NCI-H748 treated with DMSO at 0.1 percent for 48 hours (cell line): ENCODE measurements at places on chromosomes 7 and 10.

GRCh38 chr10:102962951-102963755 is 45.1 kb downstream of the CNNM2 start:
- no peak for DNase-seq

GRCh38 chr10:110411047-110411410 is 86.7 kb upstream of the DUSP5 start:
- no peak for DNase-seq

- DNase-seq: no peak
These were observed 45.0 kb upstream of the CACUL1 start for GRCh38 chr10:118799777-118800176.

GRCh38 chr10:44981172-44982113 is 2.8 kb upstream of the DEPP1 start:
- DNase-seq: no peak

DNA sequence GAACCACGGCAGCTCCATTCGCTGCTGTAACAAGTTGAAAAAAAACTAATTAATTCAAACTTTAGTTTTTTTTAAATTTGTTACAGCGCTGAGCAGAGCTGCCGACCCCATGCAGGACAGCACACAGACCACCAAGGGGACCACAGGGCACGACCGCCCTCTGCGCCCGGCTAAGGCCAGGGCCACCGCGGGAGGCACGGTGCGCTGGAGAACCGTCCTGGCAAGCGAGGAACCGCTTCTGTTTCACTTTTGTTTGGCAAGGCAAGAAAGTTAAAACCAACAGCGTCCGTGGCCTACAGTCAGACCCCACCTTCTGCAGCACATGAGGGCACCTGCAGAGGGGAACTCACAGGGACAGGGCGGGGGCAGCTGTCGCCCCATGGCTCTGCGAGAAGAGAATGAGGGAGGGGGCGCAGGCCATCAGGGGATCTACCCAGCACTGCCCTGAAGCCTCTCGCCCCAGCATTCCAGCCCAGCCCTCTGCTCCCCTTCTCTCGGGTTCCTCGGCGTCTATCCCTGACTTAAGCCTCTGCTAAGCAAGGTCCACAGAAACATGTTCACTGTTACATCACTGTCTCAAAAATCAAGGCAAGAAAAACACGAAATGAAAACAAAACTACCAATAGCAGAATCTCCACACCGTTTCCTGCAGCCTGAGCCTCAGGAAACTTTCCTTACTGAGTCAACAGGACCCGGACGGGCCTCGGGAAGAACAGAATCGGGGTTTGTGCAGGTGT is 204.4 kb downstream of the DIP2C start:
- no peak for DNase-seq

- no peak for DNase-seq
These were observed 101.6 kb downstream of the CUL2 start for GRCh38 chr10:34988397-34989067.

- DNase-seq: no peak
These were observed 58.2 kb downstream of the DIP2C start for GRCh38 chr10:631266-631665.

- DNase-seq: no peak
These were observed 165.2 kb downstream of the GNAT3 start for GRCh38 chr7:80346704-80347103.

DNA sequence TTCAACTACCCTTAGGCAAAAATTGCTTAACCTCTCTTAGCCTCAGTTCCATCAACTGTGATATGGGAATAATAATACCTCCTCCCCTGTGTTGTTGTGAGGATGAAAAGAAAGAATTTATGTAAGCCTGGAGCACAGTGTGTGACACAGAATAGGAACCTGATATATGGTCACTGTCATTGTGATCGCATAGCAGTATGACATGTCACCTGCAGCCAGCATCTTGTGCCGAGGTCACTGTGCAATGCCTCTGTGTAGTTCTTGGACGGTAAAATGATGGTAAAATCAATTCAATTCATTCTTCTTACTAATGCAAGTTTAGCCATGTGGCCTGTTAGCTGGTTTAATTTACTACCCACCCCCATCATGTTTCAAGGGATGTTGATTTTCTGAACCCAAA is 54.6 kb upstream of the GPR158 start:
- no peak for DNase-seq

- no peak for DNase-seq
These were observed 19.2 kb downstream of the HIF1AN start for GRCh38 chr10:100554902-100555301.

GRCh38 chr10:69329721-69330178 is 51.5 kb downstream of the HK1 start:
- DNase-seq: no peak

- DNase-seq: no peak
These were observed 19.6 kb downstream of the NEBL start for GRCh38 chr10:20877554-20877953.

- DNase-seq: no peak
These were observed 51.0 kb upstream of the NKX6-2 start for GRCh38 chr10:132836832-132837540.

DNA sequence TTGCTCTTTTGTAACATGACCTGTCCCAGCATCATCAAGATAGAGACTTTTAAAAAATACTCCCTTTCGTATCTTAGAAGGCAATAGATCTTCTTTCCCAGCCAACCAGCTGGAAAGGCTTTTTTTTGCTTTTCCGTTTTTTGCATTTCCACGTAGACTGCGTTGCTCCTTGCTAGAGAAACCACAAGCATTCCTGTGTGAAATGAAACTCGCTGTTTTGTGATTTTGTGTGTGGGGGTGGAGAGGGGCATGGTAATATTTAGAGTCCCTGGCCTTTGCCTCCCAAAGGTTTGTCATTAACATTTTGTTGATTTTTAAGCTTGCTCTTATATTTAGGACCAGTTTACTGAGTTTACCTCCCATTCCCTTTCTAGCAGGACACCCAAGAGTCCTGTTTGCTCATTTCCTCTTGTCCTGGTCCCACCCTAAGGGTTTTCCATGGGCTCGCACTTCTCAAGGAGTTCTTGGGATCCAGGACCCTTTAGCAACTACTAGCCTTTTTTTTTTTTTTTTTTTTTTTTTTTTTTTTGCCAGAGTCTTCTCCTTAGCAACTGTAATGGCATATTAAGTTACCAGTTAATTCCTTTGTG is 243.6 kb downstream of the BICC1 start:
- no peak for DNase-seq

DNA sequence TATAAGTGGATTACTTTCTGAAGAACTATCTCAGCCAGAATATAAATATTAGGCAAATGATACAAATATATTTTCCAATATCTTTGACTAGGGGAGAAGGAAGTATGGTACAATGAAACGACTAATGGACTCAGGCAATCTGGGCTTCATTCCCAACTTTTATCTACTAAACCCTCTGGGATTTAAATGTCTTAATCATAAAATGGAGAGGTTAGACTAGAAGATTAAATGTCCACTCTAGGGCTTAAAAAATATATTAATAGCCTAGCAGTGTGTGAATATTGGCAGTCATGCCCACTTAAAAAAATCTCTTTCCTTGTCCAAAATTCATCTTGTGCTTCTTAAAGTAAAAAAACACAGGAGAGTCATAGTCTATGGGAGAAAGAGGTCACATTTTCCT is 98.3 kb downstream of the CTTNBP2 start:
- DNase-seq: no peak

- no peak for DNase-seq
These were observed 86.3 kb upstream of the CAPZA2 start for GRCh38 chr7:116776046-116776445.

DNA sequence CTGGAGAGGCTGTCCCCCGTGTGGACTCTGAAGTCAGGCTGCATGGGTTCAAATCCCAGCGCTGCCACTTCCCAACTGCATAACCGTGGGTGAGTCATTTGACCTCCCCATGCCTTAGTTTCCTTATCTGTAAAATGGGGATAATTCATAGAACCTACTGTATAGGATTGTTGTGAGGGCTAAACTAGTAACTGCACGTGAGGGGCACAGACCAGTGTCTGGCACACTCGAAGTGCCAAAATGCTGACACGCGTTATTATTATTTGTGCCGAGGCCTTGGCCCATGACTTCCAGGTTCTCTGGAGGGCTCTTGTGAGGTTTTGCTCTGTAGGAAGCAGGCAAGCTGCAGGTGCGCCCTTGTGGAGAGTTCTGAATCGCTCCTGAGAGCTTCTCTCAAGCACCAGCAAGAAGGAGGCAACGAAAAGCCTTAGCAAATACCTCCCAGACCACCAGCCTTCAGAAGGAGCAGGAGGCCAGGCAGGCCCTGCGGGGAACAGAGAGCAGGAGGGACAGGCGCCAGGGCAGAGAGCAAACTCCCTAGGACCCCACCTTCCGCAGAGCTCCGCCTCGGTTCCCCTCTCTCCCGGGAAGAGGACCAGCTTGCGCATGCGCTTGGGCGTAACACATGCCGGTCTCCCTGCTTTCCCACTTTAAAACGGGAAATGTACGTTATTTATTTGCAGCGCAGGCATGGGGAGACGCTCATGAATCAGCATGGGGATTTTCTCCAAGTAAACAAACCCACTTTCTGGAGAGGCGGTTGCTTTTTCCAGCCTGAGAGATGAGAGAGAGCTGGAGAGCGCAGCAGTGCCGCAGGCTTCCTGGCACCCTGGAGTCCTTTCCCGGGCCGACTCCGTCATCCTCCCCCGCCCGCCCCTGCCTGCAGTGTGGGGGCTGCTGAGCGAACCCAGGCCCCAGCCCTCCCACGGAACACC is 39.6 kb downstream of the SORCS3 start:
- no peak for DNase-seq

GRCh38 chr10:69104994-69105790 is 17.3 kb downstream of the SRGN start:
- DNase-seq: no peak

DNA sequence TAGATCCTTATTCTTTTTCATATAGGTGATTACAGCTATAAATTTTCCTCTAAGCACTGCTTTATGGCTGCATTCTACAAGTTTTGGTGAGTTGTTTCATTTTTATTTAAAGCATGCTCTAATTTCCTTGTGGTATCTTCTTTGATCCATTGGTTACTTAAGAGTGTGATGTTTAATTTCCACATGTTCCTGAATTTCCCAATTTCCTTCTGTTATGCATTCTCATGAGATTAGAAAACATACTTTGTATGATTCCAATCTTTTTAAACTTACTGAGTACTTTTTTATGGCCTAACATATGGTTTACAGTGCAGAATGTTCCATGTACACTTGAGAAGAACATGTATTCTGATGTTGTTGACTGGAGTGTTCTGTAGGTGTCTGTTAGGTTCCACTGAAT is 53.4 kb downstream of the MYL10 start:
- DNase-seq: no peak

DNA sequence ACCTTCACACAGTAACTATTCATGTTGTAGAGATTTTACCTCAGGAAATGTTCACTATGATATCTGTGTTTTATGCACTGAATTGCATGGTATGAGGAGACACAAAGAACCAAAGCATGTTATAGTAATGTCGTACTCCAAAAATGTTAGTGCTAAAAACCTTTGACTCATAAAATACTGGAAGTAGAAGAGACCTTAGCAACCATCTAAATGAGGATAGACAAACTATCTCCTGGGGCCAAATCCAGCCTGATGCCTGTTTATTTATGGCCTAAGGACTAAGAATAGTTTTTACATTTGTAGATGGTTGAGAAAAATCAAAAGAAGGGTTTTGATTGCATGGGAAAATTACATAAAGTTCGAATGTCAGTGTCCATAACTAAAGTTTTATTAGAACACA is 535.1 kb downstream of the INHBA start:
- no peak for DNase-seq

DNA sequence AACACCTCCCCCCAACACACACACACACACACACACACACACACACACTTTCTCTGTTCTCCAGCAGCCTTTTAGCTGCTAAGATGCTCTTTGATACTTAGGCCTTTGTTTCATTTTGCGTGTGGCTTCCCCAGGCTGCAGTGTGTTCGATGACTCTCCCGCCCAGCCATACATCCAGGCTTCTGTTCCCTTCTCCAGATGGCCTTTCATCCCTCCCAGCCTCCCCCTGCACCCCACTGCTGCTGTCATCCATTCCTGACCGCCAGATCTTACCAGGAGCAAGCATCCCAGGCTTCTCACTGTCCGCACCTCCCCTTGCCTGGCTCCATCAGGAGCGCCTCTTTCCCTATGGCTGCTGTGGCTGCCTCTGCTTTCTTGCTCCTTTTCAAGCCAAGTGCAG is 77.8 kb upstream of the PPIF start:
- DNase-seq: no peak

DNA sequence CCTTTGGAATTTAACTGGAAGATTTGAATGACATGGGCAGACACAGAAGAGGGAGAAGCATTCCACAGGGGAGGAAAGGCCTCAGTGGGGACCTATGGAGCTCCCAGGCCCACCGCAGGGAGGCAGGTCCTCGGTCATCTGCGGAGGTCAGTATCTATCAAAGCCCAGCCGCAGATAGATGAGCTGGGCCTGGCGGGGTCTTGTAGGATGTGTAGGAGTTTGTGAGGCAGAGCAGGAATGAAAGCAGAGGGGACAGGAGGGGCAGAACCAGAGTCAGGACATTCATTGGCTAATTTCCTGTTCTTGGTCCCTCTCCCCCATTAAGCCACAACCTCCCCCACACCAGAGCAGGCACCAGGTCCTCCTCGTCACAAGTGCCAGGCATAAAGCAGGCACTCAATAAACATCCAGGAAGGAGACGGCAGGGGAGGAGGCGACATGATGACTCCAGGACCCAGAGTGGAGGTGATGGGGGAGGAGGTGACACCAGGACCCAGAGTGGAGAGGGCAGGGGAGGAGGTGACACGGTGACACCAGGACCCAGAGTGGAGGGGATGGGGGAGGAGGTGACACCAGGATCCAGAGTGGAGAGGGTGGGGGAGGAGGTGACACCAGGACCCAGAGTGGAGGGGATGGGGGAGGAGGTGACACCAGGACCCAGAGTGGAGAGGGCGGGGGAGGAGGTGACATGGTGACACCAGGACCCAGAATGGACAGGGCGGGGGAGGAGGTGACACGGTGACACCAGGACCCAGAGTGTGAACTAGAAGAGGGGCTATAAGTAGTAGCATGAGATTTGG is 83.7 kb upstream of the PDGFA start:
- DNase-seq: no peak

- DNase-seq: no peak
These were observed 148.1 kb upstream of the CELF2 start for GRCh38 chr10:10869592-10869991.

- no peak for DNase-seq
These were observed 50.9 kb downstream of the SGCE start for GRCh38 chr7:94605031-94605430.

GRCh38 chr10:43249151-43249961 is 17.5 kb downstream of the RASGEF1A start:
- no peak for DNase-seq

GRCh38 chr10:100997360-100998182 is 2.0 kb upstream of the LZTS2 start:
- DNase-seq: peak; percentile 49
